Upper lobe of right lung (tissue), 1 donor: ENCODE measurements at places on chromosomes 1 and 21. TPM values are rescaled to one million over a fixed set of nuclear protein-coding genes. Genes with fewer than 3 reads are reported as not detected.

CYP2J2 gene
- 1.4 TPM for total RNA-seq

TTLL7 gene
- total RNA-seq: 16.2 TPM

AMY1B gene
- 4.1 TPM for total RNA-seq

HAO2 gene
- not detected for total RNA-seq

RPE65 gene
- not detected for total RNA-seq

GOLT1A gene
- total RNA-seq: 22.4 TPM

SAMD11 gene
- total RNA-seq: 6.0 TPM

KCNJ6 gene
- 0.06 TPM for total RNA-seq

PLEKHA6 gene
- total RNA-seq: 7.1 TPM

S1PR1 gene
- total RNA-seq: 134 TPM

TCHHL1 gene
- total RNA-seq: not detected

GIPC2 gene
- total RNA-seq: 4.1 TPM

SLC37A1 gene
- 21.6 TPM for total RNA-seq

SPRR2A gene
- total RNA-seq: not detected

TM2D1 gene
- total RNA-seq: 41.0 TPM

GUCA2B gene
- total RNA-seq: not detected

SLC6A9 gene
- total RNA-seq: 19.2 TPM

GFI1 gene
- total RNA-seq: 5.4 TPM

PGBD5 gene
- total RNA-seq: 5.1 TPM

ARMH1 gene
- total RNA-seq: 5.9 TPM

CTH gene
- total RNA-seq: 3.6 TPM

POLR3GL gene
- total RNA-seq: 21.4 TPM

DNAI4 gene
- total RNA-seq: 10.2 TPM

ACKR1 gene
- total RNA-seq: 146 TPM

PLA2G2D gene
- not detected for total RNA-seq

CELA3A gene
- total RNA-seq: not detected

ITGB3BP gene
- 18.5 TPM for total RNA-seq

C4BPA gene
- 175 TPM for total RNA-seq

NLRP3 gene
- total RNA-seq: 4.9 TPM

HCRTR1 gene
- total RNA-seq: not detected

ARHGAP30 gene
- total RNA-seq: 38.0 TPM

KRTAP12-1 gene
- not detected for total RNA-seq

ELAPOR1 gene
- total RNA-seq: 5.6 TPM

NOS1AP gene
- total RNA-seq: 4.9 TPM

CLDN17 gene
- total RNA-seq: not detected

PDE4B gene
- 14.3 TPM for total RNA-seq

RCAN1 gene
- total RNA-seq: 26.9 TPM

UHMK1 gene
- 53.6 TPM for total RNA-seq

CD1E gene
- total RNA-seq: 3.8 TPM

MIXL1 gene
- total RNA-seq: not detected

INAVA gene
- 9.0 TPM for total RNA-seq

LYPD8 gene
- not detected for total RNA-seq

OR2G6 gene
- total RNA-seq: not detected

TDRD5 gene
- 0.17 TPM for total RNA-seq

OR10Z1 gene
- total RNA-seq: not detected

TLCD4 gene
- 13.6 TPM for total RNA-seq

PIP5K1A gene
- 54.0 TPM for total RNA-seq

NHLH1 gene
- total RNA-seq: not detected

GPR3 gene
- 0.90 TPM for total RNA-seq

ZNF687 gene
- total RNA-seq: 22.5 TPM

LCE3E gene
- not detected for total RNA-seq

AIM2 gene
- 3.0 TPM for total RNA-seq

MRPL24 gene
- total RNA-seq: 41.8 TPM

DNASE2B gene
- total RNA-seq: 21.7 TPM

DNAJC28 gene
- total RNA-seq: 2.3 TPM

KCNA2 gene
- total RNA-seq: 0.64 TPM

TSACC gene
- total RNA-seq: not detected

FALEC gene
- 1.0 TPM for total RNA-seq
